ENCODE measurements at places on chromosomes 13 and 19.

DNA sequence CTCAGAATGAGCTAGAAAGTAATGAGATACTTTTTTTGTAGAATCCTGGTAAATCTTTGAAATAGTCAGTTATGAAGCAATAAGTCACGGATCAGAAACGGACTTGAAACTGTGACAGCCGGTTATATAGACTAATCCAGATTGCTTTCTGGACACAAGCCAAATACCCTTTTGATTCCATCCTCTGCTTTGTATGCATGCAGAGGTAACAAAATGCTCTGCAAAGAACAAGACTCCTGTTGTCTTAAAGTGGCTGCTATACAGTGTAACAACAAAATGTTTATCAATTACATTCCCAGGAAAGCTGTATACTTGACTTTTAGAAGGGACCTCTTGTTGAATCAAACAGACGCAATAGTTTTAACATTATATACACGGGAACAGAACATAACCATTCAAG, 66.5 kb upstream of the STARD13 start:
- DNase-seq, result no peak

DNA sequence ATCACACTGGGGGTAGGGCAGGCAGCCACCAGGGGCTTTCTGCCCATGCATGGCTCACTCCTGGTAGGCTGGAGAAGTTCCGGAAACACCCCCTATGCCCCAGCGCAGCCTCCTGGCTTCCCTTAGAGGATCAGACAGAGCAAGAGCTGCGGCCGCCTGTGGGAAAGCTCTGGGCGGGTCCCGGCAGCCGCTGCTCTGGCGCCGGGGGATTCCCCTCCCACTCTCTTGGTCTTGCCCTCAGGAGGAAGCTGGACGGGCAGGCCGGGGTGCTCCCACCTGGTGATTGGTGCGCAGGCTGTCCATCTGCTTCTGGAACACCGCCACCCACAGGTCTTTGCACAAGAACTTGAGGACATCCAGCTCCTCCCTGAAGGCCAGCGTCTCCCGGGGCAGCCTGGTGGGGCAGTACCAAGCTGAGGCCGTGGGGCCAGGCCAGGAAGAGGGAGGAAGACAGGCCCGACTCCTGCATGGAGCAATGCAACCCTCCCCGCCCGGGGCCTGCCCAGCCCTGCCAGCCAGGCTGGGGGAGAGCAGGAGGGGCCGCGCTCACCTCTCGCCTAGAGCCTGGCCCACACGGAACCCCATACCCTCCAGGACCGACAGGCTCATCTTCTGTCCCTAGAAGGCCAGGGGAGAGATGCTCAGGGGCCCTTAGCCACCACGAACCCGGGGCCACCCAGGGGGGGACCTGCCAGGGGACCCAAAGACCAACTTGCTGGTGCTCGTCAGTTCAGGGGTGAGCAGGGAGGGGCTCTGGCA, 4.0 kb upstream of the NKPD1 start:
- peak; percentile 17 for DNase-seq

GRCh38 chr13:40178130-40178529, 488.3 kb downstream of the FOXO1 start:
- DNase-seq, result no peak

- DNase-seq, result no peak
These were observed 9.9 kb downstream of the CCDC124 start for GRCh38 chr19:17942582-17943273.

- no peak for DNase-seq
These were observed 110.2 kb downstream of the KLF5 start for GRCh38 chr13:73168953-73169401.

DNA sequence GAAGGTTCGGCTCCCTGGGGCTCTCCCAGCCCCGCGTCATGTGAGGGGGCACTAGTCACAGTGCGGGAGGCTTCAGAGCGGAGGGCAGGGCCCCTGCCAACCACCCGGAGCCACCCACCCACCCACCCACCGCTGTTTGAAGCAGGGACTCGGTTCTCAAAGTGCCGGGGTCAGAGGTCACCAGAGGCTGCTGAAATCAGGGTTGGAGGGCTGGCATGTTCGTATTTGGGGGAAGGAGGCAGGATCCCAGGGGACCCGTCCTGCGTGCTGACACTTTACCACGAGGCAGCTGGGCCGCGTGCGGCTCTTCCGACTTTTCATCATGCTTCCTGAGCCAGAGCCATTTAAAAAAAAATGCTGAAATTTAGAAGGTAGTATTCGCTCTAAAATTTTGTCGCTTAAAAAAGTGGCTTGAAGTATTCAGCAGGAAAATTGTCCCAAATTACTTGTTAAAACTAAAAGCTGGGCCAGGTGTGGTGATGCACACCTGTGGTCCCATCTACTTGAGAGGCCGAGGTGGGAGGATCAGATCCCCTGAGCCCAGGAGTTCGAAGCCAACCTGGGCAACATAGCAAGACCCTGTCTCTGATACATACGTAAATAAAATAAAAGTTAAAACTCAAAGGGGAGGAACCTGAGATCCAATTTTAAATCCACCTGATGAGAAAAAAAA, 21.2 kb downstream of the ATP11A start:
- DNase-seq, result no peak

GRCh38 chr19:1467490-1468273, 11.3 kb downstream of the C19orf25 start:
- no peak for DNase-seq

DNA sequence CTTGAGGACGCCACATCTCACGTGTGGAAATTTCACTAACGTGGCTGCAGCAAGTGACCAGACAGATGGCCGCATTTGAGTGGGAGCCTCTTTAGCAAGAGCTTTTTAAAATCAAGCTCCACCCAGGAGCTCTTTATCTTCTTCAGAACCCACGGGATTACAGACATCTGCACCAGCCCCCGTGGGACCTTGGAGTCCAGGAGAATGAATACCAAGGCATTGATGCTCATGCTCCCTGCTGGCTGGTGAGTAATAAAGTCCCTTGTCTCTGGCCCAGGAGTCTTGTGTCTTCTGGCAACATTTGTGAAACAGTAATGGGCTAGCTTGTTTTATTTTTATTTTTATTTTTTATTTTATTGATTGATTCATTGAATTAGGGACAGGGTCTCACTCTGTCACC, 64.4 kb downstream of the TRPM4 start:
- no peak for DNase-seq

DNA sequence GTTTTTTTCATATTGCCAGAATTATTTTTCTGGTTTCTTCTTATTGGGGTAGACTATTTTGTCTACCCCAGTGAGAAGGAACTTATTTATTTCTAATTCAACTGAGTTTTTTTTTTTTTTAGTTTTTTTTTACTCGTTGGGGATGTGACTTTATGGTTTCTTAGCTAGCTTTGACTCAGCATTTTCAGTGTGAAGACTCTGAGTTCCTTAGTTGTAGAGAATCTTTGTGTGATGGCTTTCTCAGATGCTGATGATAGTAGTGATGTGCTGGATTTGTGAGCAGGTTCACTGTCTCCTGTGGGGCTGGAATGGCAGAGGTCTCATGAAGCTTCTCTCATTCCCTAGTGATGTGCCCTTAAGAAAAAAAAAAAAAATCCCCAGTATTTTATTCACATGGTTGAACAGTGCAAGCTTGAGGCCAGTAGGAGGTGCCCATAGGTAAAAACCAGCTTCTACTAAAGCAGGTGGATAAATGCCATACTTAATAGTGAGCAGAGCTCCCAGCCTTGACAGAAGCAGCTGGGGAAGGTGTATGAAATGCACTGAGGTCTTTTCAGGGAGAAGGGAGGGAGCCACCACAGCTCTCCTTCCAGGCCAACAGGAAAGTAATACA, 106.2 kb upstream of the KLF5 start:
- DNase-seq, result no peak

GRCh38 chr19:18110609-18111232, 13.1 kb downstream of the MAST3 start:
- DNase-seq, result no peak

DNA sequence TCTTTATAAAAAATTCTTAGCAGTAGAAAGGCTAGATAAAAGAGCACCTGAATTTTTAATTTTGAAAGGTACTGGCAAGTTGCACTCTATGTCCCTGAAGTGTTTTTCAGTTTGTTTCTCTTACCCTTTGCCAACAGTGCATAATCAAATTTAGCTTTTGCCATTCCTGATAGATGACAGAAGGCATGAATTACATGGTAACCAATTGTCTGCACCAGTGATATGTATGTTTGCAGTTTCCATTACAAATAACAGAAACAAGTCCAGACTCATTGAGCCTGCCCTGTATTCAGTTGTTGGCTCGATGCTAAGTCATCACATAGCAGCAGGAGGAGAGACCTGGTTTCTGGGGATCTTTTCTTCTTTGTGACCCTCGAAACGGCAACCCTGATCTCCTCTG, 309.8 kb downstream of the DNAJC15 start:
- no peak for DNase-seq

DNA sequence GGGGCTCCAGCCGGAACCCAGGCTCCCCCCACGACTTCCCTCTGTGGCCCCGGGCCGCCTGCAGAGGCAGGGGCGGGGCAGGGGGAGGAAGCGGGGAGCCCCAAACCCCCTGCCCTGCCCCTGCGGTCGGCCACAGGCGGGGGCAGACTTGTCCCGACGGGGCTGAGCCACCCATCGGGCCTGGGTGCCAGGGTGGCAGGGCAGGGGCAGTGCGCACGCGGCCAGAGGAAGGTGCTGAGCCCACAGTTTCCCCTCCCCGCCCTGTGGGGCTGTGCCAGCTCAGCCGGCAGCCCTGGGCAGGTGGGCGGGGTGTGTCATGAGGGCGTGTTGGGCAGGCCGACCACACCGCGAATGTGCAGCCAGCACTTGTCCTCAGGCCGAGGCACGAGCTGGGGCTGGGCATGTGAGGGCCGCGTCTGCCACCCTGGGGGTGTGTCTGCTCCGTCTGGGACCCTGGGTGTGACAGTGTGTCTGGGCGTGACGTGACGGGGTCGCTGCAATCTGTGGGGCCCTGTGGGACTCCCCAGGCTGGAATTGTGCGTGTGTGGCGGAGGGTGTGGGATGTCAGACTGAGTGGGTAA, 17.7 kb downstream of the CCDC97 start:
- peak; percentile 86 for DNase-seq

DNA sequence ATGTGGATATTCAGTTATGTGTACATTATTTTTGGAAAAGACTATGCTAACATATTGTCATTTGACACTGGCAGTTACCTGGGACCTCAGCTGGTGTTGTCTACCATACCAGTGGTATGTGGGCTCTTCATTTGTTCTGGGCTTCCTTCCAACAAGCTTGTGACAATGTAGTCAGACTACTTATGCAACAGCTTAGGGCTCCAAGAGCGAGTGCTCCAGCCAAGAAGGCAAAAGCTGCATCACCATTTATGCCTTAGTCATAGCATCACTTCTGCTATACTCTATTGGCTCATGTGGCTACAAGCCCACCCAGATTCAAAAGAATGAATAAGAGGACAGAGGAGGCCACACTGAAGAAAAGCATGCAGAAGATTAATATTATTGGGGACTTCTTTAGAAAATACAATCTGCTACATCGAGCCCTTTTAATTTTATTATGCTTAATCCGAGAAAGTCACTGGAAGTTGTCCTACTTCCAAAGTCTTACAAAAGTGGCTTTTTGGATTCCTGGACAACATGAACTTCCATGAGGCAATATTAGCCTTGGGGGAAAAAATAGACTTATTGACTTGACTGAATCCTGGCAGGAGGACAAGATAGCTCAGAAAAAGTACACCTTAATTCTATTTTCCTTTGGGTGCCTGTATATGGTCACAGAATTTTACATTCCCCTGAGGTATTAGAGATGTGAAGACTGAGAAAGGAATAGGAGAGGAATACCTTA, 529.4 kb upstream of the HTR2A start:
- DNase-seq, result no peak

DNA sequence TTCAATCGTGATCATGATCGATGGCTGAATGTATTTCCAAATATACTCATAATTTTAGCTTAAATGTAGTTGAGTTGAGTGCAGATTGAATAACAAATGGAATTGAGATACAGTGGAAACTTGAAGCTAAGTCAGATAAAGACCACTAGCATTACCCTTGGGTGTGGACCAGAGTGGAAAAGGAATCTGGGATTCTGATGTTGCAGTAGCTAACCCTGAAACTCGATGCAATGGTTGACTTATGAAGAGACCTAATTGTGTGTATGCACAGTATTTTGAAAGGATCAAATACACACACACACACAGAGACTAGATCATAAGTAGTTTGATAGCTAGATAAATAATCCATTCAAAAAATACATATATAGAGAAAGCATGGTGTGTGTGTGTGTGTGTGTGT, 135.8 kb downstream of the RXFP2 start:
- DNase-seq, result no peak

- DNase-seq, result no peak
These were observed 6.9 kb upstream of the GMIP start for GRCh38 chr19:19650331-19650730.

Data from stimulated activated CD8-positive, alpha-beta memory T cell treated with anti-CD3 and anti-CD28 coated beads, Interleukin-15, amount 100 ng/mL, for 4 hours (primary cell).